ENCODE measurements at places on chromosomes 7 and 10.

- no peak for DNase-seq
These were observed 764.6 kb upstream of the GHITM start for GRCh38 chr10:83374741-83375140.

- DNase-seq, result no peak
These were observed 38.0 kb upstream of the SPOCK2 start for GRCh38 chr10:72126184-72126871.

- DNase-seq, result no peak
These were observed 10.2 kb upstream of the CCDC71L start for GRCh38 chr7:106671160-106671559.

- peak; percentile 4 for DNase-seq
These were observed 97.0 kb downstream of the TPK1 start for GRCh38 chr7:144738708-144739314.

- peak; percentile 79 for DNase-seq
These were observed 16.1 kb upstream of the IMPDH1 start for GRCh38 chr7:128425850-128426249.

DNA sequence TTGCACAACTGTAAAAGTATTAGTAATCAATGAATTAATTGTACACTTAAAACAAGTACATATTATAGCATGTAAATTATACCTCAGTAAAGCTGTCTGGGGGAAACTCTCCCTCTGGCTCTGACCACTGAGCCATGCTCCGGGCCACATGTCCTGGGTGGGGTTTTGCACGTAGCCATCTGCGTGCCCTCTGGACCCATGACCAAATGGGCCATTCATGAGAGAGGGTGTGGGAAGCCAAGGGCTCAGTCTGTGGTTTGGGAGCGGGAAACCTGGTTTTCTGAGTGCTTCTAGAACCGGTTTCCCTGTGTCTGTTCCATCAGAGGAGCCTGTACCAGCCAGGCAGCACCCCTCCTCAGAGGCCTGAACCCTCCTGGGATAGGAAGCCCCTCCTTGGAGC is 143.2 kb downstream of the SH3PXD2A start:
- no peak for DNase-seq

DNA sequence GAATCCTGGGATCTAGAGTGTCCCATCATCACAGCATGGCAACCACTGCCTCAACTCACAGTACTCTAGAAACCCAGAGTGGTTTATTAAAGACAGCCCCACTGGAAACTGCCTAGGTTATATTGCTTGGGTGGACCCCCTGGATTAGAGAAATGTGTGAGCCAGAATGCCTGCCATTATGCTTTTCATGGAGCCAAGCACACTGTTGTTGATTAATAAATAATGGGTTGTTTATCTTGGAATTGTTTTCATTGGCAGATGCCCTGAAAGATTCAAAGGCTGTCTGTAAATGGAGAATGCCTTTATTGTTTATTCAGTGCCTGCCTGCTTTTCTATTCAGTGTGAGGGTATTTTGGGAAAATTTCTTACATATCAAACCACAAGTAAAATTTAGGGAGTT is 52.1 kb downstream of the GNAI1 start:
- no peak for DNase-seq

GRCh38 chr7:27179030-27179429 is 4.9 kb upstream of the HOXA10 start:
- DNase-seq, result no peak

GRCh38 chr10:90944749-90945148 is 23.9 kb upstream of the ANKRD1 start:
- DNase-seq, result no peak

DNA sequence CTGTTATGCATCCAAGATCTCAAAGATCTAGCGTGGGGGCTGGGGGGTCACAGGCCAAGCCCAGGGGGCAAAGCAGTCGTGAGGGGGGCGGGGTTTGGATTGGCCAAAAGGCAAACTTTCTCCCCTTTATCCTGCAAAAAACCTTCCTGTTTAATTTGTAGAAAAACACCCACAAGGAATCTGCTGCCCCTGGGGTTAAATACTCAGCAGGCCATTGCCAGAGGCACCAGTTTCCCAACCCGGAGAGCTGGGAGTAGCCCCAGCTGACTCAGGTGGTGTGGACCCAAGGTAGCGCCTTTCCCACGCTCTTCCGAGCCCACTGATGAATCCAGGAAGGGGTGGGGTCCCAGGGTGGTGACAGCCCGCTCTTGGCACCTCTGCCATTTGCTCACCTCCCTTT is 21.4 kb downstream of the KCP start:
- no peak for DNase-seq

DNA sequence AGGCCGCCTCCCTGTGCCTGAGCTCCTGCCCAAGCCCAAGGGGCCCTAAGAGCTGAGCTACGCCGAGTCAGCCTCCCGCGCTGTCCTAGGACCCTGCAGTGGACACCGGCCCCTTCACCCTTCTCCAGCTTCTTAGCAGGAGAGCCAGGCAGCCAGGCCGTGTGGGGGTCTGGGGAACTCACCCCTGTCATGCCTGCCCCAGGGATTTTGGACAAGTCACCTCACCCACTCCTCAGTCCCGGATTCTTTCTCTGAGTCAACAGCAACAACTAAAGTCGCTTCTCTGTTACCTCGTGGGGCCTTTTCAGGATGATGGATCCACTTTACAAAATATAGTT is 79.3 kb downstream of the MKI67 start:
- DNase-seq, result no peak

GRCh38 chr10:61684894-61685507 is 22.3 kb downstream of the CABCOCO1 start:
- no peak for DNase-seq

DNA sequence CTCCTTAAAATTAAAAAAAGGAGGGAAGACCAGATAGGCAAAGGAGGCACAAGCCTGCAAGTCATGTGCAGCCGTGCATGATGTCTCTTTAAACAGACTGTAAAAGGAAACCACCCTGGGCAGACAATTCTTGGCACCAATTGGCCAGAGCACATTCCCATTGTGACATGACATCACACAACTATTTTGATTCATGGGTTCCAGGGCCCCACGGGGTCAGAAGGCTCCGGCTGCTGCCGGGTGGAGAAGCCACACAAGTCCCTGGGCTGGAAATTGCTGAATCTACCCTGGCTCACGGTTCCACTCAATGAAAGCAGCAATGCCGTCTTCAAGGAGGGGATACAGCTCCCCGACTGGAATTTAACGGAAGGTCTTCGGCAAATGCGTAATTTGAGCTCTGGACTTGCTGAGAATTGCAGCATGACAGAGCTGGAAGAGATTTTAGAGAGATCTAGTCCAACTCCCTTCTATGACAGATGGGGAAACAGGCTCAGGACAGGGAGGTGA is 140.5 kb downstream of the PRKAG2 start:
- no peak for DNase-seq

DNA sequence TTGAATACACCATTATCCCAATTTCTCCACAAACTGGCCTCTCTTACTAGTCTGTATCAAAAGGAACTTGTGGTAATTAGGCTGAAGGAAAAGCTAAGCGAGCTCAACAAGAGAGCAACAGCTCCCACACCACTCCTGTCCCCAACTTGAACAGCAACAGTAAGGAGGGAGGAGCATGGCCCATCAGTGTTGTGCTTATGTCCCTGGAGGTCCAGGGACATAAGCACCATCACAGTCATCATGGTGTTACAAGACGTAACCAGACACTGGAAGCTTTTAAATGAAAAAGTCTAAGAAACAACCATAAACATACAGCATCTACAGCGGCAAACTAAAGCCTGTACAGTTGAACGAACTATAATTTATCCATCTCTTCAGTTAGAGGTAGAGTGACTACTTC is 989 bp downstream of the ERLIN1 start:
- DNase-seq, result no peak

DNA sequence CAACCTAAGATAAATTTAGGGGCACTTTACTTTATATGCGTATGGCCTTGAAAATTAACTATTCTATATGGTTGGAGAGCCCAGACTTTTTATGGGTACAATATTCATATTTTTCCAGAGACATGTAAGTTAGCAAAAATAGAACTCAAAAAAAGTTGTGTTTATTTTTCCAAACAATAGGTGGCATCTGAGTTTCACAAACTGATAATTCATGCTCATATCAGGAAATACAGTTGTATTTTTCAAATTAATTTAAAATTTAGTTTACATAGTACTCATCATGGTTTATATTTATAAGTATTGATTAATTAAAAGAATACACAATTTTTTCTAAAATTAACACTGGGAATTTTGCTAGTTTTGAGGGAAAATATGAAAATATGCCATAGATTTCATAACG is 34.6 kb downstream of the ANKRD7 start:
- no peak for DNase-seq

- no peak for DNase-seq
These were observed 397.8 kb upstream of the NRP1 start for GRCh38 chr10:33732161-33732680.

DNA sequence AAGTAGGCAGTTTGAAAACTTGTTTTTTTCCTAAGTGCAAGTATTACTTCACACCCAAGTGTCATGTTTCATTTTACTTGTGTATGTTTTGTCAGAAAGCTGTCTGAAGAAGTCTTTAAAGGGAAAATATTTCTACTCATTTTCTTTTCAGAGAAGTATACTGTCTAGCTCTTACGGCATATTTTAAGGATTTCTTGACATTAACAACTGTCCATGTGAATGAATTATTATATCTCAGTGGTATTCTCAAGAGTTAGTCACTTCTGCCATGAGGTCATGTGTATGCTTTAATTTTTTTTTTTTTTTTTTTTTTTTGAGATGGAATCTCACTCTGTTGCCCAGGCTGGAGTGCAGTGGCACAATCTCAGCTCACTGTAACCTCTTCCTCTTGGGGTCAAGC is 229.5 kb downstream of the BICC1 start:
- no peak for DNase-seq

DNA sequence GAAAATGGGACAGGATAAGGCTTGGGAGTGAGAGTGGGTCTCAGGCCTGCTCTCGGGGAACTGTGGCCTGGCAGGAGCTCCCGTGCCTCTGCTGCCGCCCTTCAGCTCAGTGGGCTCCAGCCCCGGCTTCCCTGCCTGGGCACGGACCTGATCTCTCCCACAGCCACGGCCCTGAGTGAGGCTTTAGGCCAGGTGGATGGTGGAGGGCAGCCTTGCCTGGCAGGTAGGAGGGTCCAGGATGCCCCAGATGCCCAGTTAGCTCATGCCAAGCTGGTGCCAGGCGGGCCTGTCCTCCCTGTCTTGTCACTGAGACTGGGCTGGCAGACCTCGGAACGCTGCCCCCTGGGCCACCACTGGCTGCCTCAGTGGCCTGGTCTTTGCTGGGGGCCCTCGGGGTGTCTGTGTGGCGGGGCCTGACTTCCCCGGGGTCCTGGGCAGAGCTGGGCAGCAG is 116.6 kb downstream of the INPP5A start:
- no peak for DNase-seq

DNA sequence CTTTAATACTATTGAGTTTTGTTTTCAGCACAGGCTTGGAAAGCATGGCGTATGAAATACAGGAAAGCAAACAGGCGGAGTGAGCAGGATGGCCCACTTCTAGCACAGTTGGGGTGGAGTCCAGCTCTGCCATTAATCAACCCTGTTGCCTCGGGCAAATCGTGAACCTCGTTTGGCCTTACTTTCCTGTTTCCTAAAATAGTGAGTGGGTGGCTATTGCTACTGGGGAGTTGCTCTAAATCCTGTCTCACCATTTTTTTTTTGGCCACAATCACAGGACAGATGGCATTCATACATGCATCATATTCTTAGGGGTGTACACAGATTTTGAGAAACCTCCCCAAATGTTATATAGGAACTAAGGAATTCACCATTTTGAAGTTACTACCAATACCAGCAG is 157.8 kb downstream of the ANLN start:
- no peak for DNase-seq

GRCh38 chr7:16786257-16786656 is 18.5 kb downstream of the AGR2 start:
- no peak for DNase-seq

DNA sequence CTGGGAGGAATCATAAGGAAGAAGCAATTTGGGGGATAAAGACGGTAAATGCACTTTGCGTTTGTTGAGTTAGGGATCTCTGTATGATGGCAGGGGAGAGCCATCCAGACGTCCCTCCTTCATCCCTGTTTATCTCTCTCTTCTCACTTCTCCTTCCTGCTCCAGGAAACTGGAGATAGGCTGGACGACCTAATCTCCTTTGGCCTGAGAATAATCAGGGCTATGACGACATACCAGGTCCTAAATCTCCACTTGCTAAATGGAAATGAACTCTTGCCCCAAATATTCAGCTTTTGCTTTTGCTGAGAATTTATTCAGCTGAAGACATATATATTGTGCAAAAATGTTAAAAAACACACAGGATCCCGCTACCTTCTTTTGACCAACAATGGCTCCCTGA is 182.9 kb upstream of the INHBA start:
- DNase-seq, result no peak

- no peak for DNase-seq
These were observed 83.2 kb downstream of the SLC16A9 start for GRCh38 chr10:59626523-59626869.

DNA sequence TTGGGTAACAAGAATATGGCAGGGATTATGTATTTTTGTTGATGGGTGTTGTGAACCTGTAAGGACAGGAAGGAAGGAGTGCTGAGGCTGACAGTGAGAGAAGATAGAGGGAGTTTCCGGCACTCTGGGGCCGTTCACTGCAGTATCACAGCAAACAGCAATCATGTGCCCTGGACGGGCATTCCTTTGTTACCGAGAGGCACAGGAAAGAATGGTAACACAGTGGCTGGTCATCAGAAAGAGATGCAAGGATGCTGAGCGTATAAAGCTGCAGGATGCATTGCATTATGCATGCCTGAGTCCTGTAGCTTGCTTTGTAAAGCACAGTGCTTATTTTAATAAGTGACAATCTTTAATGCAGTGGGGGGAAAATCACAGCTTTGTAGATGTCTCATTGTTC is 286.8 kb downstream of the RPS24 start:
- no peak for DNase-seq

- DNase-seq, result peak; percentile 47
These were observed 187.7 kb upstream of the KLF6 start for GRCh38 chr10:3972460-3973301.

DNA sequence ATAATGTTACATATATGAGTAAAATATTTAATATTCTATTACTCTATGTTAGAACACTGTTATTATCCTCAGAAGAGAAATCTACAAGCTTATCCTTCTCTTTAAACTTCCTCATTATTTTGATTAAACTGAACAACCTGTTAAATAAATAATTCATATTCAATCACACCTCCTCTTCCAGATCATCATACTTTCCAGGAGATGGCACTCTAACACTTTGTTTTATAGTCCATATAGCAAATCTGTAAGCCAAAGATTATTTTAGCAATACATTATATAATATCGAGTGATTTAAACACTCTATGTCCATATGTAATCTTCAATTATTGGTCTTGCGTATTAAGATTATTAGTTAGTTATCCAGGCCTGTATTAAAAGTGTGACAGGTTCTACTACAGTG is 694.1 kb downstream of the ANKRD7 start:
- DNase-seq, result no peak
